ENCODE measurements at places on chromosomes 16 and 17. TPM values are rescaled to one million over a fixed set of nuclear protein-coding genes. Genes with fewer than 3 reads are reported as not detected.

GRCh38 chr17:8153031-8153451, 837 bp upstream of the PER1 start:
- no peak for DNase-seq

DNA sequence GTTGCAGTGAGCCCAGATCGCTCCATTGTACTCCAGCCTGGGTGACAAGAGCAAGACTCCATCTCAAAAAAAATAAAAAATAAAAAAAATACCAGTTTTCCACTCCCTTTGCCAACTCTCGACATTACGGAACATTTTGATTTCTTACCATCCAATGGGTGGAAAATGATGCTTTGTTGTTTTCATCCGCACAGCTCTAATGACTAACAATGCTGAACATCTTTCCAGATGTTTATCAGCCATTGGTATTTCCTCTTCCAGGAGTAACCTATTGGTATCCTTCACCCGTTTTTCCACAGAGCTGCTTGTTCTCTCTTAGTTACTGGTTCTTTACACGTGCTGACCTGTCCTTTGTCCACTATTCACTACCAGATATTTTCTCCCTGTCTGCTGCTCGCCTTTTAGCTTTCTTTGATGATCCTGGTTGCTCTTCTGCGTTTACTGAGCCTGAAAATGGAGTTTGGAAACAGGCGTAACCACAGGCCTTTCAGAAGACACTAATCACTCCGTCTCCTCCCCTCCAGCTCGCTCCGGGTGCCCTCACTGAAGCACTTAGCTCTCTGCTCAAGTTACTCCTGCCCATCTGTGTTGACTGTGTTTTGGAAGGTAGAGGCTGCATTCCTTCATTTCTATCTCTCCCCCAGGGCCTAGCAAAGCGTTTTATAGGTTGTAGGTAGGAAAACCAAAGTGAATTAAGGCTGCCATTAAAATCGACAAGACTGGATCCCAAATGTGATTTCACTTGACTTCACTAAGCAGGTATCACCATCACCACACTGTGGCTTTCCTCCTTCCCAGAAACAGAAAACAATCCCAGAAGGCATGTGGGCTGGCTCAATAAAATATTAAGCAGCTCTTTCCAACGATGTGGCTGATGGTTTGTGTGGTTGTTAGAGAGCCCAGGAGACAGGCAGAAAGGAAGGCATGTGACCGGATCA, 8.9 kb downstream of the SHPK start:
- DNase-seq: no peak

Gene SEZ6L2
- total RNA-seq: 43.5 TPM

Gene TOP2A
- total RNA-seq: 133 TPM
